GM06990 (cell line): ENCODE measurements at places on chromosomes 6 and 20.

GRCh38 chr6:53398247-53399026, 49.7 kb upstream of the ELOVL5 start:
- DNase-seq = no peak

DNA sequence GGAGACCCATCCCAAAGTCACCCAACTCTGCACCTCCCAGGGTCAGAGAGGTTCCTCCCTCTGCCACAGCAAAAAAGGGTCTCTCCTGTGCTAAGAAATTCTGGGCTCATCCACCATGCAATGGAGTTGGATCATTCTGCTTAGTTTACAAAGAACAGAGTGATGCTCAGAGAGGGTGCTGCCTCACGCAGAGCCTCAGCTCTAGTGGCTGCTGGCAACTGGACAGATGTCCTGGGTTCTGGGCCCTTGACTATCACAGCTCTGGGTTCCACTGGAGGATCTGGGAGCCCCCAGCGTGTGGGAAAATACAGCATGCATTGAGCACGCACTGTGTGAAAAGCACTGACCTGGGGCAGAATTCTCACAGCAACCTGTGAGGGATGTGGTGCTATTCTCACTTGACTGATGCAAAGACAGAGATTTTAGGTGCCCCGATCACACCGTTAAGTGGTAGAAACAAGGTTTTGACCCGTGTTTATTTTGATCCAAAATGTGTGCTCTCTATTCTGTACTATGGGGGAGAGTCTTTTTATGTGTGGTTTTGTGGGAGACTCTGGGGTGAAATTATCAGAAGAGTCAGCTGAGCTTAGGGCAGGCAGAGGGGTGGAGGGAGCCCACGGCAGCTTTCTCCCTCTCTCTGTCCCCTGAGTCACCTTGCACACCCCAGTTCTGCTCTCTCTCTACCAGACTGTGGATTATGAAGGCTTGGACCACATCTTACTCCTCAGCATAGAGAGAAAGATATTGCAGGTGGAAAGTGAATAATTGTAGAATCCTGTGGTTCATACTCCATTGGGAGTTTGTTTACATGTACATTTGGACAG, 19.9 kb downstream of the TREML4 start:
- DNase-seq = peak; percentile 15

DNA sequence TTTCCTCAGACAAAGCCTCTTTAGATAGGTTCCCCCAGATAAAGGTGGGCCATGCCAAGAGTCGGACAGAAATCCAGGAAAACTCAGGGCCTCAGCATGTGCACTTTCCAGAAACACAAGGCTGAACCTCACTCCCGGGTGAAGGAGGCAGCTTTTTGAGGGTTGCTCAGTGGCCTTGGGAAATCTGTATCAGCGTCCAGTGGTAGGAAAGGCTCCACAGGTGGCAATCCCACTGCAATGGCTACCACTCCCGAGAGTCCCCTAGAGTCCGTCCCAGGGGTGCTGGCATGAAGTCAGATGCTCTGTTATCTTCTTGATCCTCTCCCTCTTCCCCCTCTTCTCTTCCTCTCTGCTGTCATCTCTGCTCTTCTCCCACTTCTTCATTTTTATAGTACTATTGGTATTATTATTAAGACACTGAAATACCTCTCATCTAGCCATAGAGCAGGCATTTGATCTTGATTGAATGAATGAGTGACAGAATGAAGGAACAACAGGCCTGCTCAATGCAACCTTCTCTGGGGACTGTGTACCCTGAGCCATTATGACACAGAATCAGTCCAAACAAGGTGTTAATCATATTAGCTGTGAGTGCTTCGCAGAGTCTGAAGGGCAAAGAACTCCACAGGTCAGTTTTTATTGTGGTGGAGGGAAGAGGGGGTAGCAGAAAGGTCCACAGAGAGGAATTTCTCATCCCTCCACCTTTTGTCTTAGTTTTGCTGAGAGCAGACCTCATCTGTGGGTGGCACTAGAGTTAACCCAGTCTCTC, 13.3 kb downstream of the SLC22A1 start:
- DNase-seq = no peak

DNA sequence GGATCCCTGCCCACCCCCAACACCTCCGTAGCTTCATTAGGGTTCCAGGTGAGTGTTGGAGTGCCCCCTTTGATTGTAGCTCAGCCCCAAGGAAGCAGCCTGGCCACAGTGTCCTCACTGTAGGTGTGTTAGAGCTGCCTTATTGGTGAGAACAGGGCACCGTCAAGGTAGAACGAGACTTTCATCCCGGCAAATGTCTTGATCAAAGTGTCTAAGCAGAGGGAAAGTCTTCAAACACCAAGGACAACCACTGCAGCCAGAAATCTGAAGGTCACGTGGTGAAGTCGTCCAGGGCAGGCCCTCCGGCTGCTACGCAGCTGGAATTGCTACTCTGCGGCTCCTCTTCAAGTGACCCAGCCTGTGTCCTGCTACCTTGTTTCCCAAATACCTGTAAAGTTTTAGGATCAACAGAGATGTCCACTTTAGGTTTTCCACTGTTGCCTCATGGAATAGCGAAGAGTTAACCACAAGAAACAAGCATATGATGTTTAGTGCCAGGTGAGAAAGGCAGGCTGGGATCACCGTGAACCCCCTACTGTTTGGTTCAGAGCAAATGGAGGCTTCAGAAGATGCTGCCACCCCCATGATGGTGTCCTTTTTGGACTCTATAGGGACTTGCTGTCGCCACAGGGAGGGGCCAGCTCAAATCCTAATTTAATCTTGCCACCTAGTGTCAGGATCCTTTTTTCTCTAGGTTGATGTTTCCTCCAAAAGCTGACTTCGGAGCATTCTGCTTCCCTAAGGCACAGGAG, 1.7 kb upstream of the DLL1 start:
- DNase-seq = no peak

GRCh38 chr6:49038294-49038822, 424.7 kb downstream of the MMUT start:
- no peak for DNase-seq

DNA sequence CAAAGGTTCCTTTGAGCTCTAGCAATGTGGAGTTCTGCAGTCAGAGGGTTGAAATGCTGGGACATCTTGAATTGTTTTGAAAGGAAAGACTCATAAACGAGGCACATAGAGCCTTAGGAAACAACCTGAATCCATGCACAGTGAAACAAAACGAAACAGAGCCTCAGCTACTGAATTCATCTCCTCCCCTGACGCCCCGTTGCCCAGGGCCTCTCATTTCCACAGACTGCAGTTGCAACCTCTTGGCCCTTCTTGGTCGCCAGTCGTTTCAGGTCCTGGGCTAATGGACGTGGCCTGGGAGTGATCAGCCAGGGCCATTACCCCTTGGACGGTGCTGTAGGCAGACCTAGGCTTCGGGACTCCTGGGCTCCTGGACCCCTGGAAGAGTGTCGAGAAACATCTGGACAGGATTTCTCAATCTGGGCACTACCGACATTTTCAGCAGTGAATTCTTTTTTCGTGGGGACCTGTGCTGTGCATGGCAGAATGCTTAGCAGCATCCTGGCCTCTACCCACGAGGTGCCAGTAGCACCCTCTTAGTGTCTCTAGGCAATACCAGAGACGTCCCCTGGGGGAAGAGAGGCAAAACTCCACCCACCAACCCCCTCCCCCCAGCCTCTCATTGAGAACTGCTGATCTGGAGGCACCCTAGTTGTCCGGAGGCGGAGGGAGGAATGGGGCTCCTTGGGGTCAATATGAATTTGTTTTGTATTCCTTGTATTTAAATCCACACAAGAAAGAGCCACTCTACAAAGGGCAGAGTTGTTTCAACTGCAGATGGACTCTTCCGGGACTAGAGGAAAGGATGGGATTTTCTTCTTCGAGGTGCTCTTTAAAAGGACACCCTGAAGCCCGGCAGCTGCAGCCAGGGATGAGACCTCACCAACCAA, 50.2 kb downstream of the TMEM242 start:
- no peak for DNase-seq

GRCh38 chr6:69894578-69895347, 28.4 kb downstream of the COL19A1 start:
- no peak for DNase-seq

GRCh38 chr6:167791780-167792478, 34.8 kb upstream of the AFDN start:
- no peak for DNase-seq

DNA sequence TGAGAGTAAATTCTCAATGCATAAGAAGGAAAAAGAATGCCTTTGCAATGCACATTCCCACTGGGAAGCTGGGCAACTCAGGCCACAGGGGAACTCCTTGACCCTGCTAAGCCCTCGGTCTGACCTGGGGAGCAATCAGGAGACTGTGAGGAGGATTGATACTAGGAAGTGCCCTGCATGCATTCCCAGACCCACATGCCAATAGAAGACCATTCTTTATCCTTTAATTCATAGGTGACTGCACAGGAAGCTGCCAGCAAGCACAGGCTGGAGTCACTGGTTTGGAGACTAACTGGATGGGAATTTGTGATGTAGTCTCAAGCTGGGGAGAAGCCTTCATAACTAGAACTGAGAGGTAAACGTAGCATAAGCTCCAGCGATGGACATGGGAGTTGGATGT, 1012.7 kb downstream of the EYS start:
- no peak for DNase-seq

DNA sequence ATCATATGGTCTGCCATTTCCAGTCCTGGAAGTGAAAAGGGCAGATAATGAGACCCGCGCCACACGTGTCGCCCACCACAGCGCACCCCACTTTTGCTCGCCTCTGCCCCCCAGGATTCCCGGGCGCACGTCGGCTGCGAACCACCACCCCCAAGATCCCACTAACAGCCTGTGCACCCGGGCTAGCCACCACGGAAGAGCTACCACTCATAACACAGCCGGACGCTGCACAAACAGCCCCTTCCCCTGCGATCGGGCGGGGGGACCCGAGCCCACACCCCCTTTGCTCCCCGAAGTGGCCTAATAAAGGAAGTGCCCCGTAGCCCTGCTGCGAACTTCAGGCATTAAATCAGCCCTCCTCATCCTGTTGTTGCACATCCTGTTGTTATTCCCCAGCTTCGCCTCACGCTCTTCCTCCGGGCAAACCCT, 506 bp downstream of the CITED2 start:
- DNase-seq = no peak

- DNase-seq = no peak
Measured at GRCh38 chr6:13354331-13355042, 26.1 kb upstream of the TBC1D7 start.
